ENCODE measurements at places on chromosomes 2 and 18. TPM values are rescaled to one million over a fixed set of nuclear protein-coding genes. Genes with fewer than 3 reads are reported as not detected.

The MYO7B gene
- total RNA-seq: 1.1 TPM

The KLF11 gene
- total RNA-seq: 7.3 TPM

The SRSF7 gene
- 96.4 TPM for total RNA-seq

The ARHGAP15 gene
- total RNA-seq: 2.8 TPM

The PAX3 gene
- total RNA-seq: not detected

The REG1B gene
- total RNA-seq: not detected

The ABCB11 gene
- total RNA-seq: 0.35 TPM

The ACMSD gene
- not detected for total RNA-seq

The KIAA2012 gene
- 3.0 TPM for total RNA-seq

The ALPG gene
- total RNA-seq: not detected

The LCT gene
- total RNA-seq: not detected

The GAD1 gene
- total RNA-seq: 70.3 TPM

The CRYBA2 gene
- total RNA-seq: not detected

The DHRS9 gene
- 1.4 TPM for total RNA-seq
